ENCODE measurements at places on chromosomes 3 and 15.

DNA sequence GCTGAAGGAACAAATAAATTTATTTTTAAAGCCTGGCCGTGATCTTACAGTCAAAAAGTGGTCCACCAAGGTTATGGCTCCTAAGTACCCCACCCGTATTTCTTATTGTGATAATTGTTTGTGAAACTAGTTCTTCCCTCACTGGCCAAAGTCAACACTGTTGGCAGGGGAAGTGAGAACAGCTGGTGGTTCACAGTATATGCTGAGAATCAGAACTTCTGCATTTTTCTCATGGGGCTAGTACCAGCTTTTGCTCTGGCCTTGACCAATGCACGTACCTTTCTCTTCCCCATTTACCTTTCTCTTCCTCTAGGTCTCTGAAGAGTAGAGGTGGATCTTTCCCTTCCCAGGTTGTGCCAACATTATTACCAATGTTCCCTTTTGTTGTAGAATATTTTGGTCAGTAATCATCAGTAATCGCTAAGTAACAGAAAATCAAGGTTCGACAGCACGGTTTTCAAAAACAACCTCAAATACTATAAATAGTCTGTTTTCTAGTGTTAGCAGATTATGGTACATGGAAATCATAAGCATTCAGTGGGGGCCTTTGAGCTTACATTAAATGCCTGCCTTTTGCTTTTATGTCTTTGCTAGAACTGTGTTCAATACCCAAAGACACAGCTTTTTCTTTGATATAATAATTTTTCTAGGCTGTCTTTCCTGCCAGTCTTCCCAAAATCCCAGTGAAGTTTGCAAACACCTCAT is 268.0 kb downstream of the LPP start:
- DNase-seq, result peak; percentile 37

GRCh38 chr3:169295126-169295525 is 368.4 kb downstream of the MECOM start:
- DNase-seq, result no peak

DNA sequence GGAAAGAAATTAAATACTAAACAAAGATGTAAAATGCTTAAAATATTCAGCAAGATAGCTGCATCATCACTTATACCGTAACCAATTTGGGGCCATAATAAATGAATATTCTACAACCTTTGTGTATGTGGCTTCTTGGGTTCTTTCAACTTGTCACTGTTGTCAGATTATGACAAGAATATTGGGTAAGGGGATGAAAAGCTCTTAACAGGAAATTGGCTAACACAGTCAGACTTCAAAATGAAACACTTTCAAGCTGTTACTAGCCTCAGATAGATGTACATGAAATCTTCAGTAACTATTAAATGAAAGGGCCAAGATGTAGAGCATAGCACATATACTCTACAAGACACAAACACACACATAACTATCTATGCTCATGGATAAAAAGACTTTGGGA is 38.7 kb upstream of the ZNF385D start:
- no peak for DNase-seq

GRCh38 chr15:31869686-31870307 is 160.5 kb upstream of the CHRNA7 start:
- no peak for DNase-seq

- DNase-seq, result no peak
Measured at GRCh38 chr3:106299300-106300098, 430.7 kb upstream of the CBLB start.

DNA sequence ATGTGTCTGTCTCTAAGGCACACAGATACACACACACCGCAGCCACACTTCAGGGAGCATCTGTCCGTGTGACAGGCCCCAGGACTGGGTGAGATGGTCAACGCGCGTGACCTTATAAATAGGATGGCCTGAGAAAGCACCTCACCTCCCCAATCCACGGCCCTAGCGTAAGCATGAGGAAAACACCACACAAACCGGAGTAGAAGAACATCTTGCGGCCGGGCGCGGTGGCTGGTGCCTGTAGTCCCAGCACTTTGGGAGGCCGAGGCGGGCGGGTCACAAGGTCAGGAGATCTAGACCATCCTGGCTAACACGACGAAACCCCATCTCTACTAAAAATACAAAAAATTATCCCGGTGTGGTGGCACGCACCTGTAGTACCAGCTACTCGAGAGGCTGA is 1.6 kb downstream of the NIPA1 start:
- DNase-seq, result no peak

DNA sequence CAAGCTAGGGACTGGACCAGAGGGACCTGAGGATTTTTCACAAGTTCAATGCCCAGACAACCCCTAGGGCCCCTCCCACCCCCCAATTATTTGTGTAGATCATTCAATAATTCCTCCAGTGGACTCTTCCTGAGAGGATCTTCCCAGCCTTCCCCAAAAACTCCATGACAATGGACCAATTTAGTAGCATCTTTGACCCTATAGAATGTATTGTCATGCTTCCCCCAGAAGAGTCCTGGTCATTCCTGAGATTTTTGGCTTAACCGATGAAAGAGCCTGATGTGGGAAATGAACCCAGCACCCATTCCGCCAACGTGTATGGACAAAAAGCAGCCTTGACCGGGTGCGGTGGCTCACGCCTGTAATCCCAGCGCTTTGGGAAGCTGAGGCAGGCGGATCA is 119.2 kb upstream of the RNF7 start:
- no peak for DNase-seq

DNA sequence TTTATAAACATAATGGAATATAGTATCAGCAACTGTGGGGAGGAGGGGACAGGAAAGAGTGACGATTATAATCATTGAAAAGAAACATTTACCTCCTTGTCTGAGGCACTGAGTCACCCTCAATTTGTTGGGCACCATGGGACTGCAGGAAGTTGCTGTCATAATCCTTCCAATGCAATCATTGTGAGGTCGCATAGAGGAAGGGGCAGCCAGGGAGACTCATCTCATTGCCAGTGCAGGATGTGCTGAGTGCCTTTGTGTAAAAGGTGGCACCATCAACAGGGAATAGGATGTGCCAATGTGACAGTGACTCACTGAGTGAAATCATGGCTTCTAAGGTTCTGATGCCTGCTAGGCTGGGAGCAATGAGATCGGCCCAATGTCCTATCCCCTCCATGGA is 300.4 kb upstream of the ADAMTS9 start:
- no peak for DNase-seq

DNA sequence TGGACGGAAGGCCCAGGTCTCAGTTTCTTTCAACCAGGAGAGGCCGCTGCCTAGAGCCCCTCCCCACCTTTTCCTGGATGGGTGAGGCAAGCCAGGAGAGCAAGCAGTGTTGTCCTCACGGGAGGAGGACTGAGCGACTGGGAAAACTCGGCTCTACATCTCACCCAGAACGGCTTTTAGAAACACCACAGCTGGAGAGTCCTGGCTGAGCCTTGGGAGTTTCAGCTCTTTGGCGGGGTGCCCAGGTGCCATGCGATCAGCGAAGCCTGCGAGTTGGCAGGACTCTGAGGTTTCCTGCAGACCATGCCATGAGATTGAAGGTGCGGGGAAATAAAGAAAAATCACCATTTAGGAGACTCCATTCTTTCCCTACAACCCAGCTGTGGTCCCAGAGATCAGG is 26.0 kb downstream of the PPCDC start:
- no peak for DNase-seq

DNA sequence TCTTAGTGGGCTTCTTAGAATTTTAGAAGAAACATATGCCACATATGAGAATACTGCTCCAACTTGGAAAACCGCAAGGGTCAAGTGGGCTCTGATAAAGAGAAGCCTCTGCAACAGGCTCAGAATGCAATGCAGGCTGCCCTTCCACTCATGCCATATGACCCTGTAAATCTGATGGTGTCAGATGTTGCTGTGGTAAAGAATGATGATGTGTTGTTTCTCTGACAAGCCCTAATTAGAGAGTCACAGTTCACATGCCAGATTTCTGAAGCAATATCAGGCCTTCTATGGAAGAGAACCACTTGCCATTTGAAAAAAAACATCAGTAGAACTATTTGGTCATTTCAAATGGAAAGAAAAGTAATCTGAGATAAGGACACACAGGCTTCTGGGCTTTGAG is 749.6 kb downstream of the AGBL1 start:
- no peak for DNase-seq

DNA sequence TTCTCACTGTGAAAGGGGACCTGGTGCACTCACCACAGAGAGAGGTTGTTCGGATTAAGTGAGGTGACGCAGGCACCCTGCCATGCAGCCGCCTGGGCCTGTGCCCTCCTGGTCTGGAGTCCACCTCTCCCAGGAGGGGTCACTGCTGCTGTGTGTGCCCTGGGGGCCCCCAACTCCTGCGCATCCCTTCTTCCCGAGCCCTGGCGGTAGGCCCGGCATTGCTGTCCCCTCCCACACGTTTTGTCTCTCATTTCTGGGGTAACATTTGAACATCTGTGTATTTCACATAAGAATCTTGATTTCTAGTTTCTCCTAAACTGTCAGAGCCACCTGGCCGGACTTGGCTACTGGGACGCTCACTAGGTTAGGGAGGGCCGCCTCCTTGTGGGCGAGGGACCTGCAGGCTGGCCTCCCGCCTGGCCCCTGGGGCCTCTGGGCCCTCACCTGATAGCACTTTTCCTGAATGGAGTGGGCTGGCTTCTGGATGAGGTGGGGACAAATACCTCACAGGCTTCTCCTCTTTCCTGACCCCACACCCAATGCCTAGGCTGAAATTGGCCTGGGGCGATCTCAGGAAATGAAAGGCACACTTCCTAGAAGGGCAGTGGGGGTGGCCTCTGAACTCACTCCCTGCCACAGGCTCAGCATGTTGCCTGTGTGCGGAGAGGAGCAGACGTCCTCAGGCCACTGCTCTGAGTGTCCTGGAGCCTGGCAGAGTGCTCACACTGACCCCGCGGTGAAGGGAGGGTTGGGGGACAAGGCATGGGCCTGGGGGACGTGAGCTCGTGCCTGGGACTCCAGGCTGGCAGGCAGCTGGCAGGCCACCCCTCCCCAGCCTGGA is 104.2 kb upstream of the PRR23E start:
- DNase-seq, result no peak

DNA sequence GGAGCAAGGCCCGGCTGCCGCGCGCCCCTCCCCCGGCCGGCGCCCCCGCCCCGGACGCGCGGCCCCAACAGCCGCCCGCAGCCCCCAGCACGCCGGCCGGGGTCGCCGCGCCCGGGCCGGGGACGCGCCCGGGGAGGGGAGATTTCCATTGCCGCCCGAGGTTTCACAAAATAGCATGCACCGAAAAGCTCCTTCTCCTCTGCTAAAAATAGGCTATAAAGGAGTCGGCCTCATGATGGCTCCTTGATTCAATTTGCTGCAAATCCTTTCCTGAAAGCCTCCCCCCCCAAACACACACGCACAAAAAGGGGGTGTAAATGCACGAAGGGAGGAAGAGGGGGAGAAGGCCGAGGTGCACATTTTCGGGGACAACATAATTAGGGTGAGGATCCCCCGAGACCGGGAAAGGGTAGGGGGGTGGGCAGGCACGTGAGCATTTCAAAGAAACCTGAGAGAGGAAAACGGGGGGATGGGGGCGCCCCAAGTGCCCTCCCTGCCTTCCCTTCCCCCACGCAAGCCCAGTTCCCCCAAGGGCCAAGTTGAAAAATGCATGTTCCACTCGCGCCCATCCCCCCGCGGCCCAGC is 734 bp downstream of the TBL1XR1 start:
- no peak for DNase-seq

DNA sequence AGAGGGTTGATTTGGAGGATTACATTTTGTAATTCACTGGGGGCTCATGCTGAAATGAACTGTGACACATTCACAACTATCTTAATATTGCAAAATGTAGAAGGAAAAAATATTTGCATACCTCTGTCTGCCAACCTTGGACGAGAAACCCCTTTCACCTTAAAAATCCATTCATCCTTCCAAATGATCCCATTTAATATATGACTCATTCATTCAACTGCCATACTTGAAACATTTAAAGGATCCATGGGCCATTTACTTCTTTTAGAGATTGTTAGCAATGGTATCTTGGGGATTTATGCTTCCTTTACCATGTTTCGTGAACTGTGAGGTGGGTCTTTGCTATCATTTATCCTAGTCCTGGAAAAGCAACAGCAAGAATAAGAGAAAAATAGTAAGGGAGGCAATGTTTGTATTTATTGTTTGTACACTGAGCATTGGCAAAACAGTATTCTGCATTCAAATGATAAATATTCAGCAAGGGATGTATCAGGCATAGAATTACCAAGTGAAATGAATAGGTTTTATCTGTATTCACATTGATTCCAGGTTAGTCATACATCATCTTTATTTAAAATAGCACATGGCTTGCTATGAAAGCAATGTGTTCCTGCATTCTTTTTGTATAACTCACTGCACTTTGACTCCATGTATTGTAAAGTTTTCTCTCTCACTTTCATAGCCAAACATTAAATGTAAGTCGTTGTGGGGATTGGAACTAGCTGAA is 378.1 kb downstream of the NSUN3 start:
- DNase-seq, result no peak

GRCh38 chr3:9499455-9500107 is 54.0 kb downstream of the LHFPL4 start:
- DNase-seq, result no peak

GRCh38 chr3:51502562-51502910 is 2.7 kb upstream of the DCAF1 start:
- DNase-seq, result no peak

DNA sequence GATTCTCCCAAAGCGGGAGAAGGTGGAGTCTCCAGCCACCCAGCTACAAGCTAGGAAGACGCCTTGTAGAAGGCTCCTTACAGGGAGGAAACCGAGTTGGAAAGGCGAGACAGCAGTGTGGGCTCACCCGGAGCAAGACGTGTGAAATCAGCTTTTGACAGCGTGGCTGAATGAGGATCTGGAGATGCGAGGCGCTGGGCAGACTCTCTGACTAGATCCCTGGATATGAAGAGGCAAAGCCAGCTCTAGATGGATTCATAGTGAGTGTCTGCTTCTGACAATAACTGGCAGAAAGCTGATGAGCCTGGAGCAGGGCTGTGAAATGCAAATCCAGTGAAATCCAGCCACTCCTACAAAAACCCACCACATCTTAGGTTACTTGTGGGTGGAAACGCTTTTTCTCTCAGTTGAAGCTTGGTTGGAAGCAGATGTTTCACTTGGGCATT is 41.0 kb downstream of the GOLGA6A start:
- no peak for DNase-seq

DNA sequence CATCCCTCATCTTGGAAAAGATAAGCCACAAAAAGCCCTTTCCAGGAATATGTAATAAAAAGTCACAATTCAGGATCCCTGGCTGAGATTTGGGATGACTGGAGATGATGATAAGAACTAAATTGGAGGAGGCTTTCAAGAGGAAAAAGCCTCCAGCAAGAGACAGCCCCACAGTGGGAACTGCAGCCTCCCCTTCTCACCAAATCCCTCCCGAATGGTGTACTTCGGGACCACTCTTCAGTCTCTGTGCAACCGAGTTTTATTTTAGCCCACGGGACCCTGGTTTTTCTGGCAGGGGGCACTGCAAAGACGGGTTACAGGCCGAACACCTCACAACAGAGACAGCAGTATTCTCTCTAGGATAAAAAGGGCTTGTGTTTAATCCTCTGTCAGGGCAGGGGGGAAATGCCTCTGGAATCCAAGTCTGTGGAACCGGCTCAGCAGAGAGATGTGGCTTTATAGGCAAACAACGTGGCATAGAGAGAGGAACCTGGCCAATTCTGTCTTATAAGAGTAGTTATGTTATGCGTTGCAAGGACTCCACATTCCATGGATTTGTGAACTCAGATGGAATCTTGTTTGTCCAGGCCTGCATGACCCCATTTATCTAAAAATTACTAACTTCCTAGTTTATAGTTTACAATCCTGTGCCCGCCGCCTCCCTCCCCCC is 1.2 kb upstream of the LMCD1 start:
- no peak for DNase-seq
